Stimulated activated CD4-positive, alpha-beta T cell treated with anti-CD3 and anti-CD28 coated beads, Interleukin-4, amount 100 ng/mL, for 24 hours (primary cell): ENCODE measurements at places on chromosomes 11 and 22.
A peak's percentile ranks its signal among the peaks of the same experiment; 100 is the strongest.

DNA sequence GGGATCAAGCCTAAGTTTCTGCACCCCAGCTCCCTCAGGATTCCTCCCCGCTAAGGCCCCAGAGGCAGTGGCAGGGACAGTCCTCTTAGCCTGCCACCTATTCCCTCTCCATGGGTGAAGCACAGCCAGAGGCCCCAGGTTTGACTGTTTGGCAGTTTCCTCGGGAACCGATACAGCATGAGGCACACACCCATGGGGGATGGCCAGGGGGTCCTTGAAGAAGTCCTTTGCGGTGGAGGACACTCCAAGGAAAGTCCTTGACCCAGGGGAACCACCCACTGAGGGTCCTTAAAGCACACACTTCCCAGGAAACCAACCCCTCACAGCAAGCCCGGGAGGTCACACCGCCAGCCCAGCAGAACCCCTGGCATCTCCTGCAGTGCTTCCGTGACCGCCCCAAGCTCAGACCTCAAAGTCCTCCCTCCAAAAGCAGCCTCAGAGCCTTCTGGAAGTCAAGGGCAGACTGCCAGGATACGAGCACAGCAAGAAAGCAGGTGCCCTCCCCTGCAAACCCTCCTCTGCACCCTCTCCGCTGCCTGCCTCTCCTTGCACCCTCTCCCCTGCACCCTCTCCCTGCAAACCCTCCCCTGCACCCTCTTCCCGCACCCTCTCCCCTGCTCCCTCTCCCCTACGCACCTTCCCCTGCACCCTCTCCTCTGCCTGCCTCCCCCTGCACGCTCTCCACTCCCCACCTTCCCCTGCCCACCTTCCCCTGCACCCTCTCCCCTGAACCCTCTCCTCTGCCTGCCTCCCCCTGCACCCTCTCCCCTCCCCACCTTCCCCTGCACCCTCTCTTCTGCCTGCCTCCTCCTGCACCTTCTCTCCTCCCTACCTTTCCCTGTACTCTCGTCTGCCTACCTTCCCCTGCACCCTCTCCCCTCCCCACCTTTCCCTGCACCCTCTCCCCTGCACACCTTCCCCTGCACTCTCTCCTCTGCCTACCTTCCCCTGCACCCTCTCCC is 1.4 kb downstream of the SIGIRR start:
- DNase-seq = no peak

DNA sequence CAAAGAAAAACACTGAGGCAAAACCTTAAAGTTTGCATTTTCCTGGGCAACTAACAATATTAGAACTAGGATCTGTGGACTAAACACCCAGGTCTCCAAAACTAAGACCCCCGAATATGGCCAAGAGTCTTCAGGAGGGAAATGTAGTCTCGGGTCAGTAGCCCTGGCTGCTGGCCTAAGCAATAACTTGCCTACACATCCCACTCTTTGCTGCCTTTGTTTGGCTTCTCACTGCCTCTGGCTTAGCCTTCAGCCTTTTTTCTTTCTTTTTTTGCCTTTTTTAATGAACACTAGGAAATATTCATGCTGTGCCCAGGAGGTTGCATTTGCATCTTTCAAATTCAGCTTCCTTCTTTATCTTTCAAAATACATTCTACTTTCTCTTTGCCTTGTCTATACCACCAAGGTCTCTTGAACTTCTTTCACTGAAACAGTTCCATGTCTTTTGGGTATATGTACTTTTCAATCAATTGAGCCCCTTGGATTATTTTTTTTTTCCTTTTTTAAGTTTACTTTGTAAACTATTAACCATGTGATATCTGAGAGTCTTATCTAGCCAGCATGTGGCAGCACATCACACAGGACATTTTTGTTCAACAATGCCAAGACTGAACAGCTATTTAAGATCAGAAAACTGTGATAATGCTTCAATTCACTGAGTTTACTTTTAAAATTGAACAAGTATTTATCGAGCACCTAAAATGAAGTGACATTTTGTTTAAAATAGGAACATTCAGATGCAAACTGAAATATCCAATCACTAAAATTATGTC is 165.0 kb upstream of the TRPC6 start:
- DNase-seq = no peak

DNA sequence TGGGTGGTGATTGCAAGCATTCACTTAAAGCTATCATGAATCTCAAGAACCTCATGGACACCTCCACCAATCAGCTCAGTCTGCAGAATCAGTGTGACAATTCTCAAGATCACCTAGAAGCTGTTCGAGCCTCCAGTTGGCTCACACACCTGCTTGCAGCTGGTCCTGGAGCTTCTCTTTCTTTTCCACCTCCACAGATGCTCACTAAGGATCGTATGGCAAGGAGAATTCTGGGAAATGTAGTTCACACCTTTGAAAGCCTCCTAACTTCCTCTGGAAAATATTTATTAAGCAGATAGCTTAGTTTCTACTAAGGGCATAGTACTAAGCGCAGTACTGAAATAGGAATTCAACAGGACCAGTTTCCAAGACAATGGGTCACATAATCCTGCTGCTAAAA is 26.2 kb downstream of the FSHB start:
- DNase-seq = no peak

- DNase-seq = no peak
Measured at GRCh38 chr11:7154881-7155361, 66.1 kb downstream of the RBMXL2 start.

- no peak for DNase-seq
Measured at GRCh38 chr11:101436511-101437142, 147.2 kb downstream of the TRPC6 start.

- DNase-seq = no peak
Measured at GRCh38 chr22:25069758-25070481, 117.4 kb downstream of the KIAA1671 start.

GRCh38 chr11:134676516-134677287 is 264.7 kb upstream of the B3GAT1 start:
- DNase-seq = no peak

DNA sequence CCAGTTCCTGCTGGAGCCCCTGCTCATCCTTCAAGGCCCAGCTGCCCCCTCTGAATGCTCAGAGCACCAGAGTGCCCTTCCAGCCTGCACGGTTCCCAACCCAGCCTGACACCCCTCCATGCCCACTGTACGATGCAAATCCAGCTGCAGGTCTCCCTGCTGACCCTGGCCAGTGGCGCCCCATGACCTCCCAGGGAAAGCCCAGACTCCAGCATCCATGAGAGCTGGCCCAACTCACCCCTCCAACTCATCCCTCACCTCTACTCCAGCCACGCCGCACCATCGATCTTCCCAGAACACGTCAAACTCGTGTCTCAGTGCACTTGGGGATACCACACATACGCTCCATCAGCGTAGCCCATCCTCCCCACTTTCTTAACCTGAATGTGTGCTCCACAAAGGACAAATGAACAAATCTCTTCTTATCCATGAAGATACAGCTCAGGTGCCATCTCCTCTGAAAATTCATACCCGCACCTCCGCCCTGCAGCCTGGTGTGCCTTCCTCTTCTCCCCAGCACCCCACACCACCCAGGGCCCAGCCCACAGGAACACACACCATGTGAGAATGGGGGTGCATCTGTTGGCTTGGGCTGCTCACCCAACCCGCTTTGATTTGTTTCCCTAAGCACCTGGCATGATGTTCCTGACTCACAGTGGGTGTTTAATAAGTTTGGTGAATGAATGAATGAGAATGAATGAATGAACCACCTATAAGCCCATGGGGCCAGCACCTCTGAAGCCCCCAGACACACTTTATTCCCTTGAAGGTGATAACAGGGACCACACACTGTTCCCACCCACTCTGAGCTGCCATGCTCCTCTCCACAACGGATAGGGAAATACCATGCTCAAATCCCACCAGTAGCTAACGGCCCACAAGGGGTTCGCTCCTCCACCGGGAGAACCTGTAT is 6.2 kb downstream of the PLA2G6 start:
- DNase-seq = no peak

DNA sequence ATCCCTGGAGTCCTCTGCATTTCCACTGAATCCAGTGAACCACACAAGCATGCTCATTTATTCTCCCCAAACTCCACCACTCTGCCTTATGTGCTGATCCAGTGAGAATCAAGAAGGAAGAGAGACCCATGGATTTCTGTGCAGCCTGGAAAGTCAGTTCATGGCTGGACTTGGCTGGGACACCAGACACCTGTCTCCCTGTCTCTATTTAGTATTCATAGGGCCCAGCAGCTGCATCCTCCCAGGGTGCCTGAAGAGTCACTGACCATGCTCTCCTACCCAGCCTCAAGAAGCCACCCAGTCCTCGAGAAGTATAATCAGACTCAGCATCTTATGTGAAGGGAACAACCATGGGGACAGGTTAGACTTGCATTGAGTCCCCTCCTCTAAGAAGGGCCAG is 83.2 kb downstream of the ZNF280B start:
- no peak for DNase-seq

DNA sequence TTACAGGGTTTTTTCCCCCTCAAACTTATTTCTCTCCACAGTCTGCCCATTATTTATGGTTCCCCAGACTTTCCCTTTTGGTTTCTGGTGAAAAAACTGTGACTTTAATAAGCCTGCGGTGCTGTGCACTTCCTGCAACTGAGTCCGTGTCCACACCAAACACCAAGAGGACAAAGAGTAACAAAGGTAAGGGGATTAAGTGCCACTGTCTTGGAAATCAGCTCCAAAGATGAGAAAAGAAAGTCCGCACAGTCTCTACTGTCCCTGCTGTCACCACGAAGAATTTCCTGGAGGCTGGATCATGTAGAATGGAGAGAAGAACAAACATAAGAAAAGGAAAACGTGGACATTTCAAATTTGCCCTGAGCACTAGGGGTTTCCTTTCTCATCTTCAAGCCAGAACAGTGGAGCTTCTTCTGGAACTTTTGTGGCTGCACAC is 17.9 kb upstream of the PRAME start:
- no peak for DNase-seq

DNA sequence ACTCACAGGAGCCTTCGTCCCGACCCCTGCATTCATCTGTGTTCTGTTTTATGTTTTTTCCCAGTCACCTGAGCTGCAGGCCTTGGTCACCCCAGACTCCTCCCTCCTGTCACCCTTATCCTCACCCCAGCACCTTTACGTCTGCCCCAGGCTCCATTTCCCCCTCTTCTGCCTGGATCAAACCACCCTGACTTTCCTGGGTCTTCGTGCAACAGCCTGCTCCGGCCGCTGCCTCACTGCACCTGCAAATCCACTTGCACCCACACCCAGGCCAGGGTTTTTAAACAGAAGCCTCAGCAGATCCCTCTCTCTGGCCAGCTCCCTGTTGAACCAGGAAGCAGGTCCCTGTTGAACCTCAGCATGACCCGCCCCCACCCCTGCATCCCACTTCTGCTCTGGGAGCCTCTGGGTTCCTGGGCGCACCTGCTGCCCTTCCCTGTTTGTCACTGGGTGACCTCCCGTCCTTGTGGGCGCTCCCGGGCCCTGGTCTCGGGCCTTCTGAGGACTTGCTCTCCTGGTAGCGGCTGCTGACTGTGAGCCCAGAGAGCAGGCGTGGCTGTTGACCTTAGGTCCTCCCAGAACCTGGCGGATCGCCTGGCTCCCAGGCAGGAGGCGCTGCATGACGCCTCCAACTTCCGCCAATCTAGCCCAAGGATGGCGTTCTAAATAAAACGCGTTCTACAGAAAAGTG is 12.8 kb downstream of the MAPK8IP2 start:
- DNase-seq = no peak

DNA sequence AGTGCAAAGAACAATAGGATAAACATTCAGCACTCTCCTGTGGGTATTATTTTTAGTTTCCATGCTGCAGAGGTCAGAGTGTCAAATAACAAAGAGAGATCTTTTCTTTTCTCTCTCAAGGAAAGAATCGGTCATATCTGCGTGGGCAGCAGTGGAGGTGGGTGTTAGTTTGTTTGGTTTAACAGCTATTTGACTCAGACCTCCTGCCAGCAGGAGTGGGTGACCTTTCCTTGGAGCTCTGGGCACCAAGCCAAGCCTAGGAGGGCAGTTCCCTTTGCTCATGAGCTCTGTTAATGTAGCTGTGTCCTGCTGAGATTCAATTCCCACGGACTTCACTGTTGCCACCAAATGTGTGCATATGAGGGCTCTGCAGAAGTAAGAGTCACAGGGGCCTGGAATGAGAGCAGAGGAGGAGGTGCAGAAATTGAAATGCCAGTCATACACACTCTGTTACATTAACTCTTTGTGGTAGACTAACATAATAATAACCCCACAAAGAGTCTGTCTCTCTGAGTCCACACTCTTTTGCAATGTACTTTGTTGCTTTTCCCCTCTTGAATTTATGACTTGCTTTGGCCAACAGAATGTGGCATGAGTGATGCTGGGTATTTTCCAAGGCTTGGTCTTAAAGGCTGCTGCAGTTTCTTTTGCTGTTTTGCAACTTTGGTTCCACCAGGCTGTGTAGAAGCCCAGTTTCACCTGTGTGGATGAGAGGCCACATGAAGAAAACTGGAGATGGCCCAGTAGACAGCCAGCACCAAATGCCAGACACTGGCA is 76.0 kb upstream of the GRK3 start:
- DNase-seq = peak; percentile 53

GRCh38 chr11:5815534-5815933 is 6.8 kb downstream of the OR52N2 start:
- no peak for DNase-seq

GRCh38 chr11:75558939-75559843 is 2.9 kb upstream of the SERPINH1 start:
- no peak for DNase-seq
